Activated CD4-positive, alpha-beta T cell treated with anti-CD3 and anti-CD28 coated beads, Interleukin-2, amount 50 U/mL, for 24 hours (primary cell): ENCODE measurements at places on chromosomes 3 and 15.

- no peak for DNase-seq
Observed at GRCh38 chr3:100198579-100199269, 62.1 kb upstream of the TBC1D23 start.

DNA sequence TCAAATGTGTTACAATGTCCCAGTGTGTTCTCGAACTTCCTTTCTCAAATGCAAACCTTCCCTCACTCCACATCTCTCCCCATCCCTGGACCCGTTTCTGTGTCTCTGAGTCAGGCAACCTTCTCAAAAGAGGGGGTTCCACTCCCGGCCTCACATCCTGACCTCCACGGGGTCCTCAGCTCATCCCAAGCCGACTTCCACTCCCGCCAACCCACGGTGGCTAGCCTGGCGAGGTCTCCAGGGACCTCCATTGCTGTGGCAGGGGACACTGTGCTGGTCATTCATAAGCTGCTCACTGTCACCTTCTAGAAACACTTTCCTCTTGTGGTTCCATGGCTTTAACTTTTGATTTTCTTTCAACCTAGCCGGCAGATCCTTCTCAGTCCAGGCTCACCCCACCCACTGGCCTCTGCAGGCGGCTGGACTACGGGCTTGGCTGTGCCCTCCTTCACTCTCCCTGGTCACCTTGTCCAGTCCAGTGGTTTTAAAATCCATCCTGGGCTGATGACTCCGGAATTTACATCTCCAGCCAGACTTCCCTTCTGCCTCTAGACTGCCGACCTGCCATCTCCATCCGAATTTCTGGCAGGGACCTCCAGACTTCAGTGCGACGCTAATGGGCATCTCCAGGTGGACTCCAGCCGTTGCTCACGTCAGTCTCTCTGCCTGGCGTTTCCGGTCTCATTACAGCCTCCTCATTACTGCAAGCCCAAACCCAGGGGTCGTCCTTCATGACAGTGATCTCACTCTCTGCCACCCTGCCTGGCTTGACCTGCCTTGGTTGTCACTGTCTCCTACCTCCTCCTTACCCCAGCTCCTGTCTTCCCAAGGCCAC lies 20.0 kb downstream of the ABTB1 start:
- no peak for DNase-seq

DNA sequence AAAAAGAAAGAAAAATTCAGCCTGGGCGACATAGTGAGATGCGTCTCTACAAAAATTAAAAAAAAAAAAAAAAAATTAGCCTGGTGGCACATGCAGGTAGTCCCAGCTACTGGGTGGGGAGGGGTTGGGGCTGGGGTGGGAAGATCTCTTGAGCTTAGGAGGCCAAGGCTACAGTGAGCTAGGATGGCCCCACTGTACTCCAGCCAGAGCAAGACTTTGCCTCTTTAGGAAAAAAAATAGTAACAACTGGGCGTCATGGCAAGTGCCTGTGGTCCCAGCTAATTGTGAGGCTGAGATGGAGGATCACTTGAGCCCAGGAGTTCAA lies 23.9 kb upstream of the PPP4R2 start:
- no peak for DNase-seq

DNA sequence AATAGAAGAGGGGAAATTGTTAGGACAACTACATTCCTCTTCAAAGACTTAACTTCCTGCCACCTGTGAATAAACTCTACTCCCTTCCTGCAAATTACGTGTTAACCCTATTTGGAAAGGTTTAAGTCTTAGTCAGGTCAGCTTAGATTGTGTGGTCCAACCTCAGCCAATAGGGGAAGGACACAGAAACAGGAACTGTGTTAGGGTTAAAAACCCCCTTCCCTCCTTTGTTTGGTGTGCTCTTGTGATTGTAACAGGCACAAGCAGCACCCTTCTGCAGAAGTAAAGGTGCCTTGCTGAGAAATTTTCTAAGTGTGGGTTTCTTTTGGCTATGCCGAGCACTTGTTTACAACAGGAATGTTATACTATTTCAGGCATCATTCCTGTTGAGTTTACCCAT lies 45.0 kb upstream of the FSTL1 start:
- no peak for DNase-seq

- DNase-seq: no peak
Observed at GRCh38 chr15:89780601-89781000, 4.5 kb downstream of the MESP2 start.

DNA sequence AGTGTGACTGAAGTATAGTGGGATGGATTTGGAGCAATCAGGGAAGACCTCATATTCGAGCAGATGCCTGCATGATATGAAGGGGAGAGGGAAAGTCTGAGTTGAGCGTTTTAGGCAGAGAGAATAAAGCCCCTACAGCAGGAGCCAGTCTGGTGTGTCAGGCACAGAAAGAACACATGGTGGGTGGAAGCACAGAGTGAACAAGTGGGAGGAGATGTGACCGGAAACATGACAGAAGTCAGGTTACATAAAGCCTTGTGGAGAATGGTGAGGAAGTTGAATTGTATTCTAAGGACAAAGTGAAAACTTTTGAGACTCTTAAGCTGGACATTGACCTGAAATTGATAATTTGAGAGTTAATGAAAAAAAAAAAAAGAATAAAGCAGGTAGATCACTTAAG lies 541.0 kb downstream of the PLOD2 start:
- DNase-seq: no peak

DNA sequence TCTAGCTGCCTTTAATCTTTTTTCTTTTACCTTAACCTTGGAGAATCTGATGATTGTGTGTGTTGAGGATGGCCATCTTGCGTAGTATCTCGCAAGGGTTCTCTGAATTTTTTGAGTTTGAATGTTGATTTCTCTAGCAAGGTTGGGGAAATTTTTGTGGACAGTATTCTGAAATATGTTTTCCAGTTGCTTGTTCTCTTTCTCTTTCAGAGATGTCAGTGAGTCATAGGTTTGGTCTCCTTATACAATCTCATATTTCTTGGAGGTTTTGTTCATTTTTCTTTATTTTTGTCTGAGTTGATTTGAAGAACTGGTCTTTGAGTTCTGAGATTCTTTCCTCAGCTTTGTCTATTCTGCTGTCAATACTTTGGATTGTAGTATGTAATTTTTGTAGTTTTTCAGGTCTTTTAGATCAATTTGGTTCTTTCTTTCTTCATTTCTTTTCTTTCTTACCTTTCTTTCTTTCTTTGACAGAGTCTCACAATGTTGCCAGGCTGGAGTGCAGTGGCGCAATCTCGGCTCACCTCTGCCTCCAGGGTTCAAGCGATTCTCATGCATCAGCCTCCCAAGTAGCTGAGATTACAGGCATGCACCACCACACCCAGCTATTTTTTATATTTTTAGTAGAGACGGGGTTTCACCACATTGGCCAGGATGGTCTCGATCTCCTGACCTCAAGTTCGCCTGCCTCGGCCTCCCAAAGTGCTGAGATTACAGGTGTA lies 366.4 kb upstream of the RASGRP1 start:
- no peak for DNase-seq

GRCh38 chr15:67068710-67069400 lies 3.5 kb downstream of the SMAD3 start:
- DNase-seq: no peak

DNA sequence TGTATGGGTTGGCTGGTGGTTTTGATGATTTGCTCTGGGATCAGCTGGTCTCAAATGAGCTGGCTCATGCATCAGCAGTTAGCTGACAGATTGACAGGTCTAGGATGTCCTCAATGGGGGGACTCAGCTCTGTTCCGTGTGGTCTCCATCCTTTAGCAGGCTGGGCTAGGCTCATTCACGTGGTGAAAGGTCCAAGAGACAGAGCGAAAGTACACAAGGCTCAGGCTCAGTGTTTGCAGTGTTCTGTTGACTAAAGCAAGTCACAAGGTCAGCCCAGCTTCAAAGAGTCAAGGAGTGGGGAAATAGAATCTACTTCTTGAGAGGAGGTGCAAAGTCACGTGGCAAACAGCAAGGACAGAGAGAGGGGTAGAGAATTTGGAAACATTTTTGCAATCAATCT lies 126.5 kb upstream of the CMC1 start:
- DNase-seq: no peak

- no peak for DNase-seq
Observed at GRCh38 chr3:192130534-192131132, 596.7 kb downstream of the FGF12 start.

GRCh38 chr3:115403786-115404185 lies 219.5 kb upstream of the GAP43 start:
- no peak for DNase-seq

DNA sequence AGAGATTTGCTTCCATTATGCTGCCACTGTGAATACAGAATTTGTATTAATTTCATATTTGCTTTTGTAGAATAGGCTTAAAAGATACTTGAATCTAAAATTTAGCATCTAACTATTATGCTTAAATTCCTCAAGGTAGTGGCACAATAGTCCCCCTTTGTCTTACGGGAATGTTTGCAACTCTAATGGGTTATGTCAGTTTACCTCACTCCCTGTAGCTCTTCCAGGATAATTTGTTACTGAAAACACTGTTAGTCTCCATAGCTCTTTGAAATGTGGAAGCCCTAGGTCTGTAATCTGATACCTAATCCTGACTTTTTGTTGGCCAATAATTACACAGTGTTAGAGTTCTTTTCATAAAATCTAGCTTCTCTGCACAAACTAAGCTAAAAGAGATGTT lies 433.4 kb downstream of the PYDC2 start:
- no peak for DNase-seq

DNA sequence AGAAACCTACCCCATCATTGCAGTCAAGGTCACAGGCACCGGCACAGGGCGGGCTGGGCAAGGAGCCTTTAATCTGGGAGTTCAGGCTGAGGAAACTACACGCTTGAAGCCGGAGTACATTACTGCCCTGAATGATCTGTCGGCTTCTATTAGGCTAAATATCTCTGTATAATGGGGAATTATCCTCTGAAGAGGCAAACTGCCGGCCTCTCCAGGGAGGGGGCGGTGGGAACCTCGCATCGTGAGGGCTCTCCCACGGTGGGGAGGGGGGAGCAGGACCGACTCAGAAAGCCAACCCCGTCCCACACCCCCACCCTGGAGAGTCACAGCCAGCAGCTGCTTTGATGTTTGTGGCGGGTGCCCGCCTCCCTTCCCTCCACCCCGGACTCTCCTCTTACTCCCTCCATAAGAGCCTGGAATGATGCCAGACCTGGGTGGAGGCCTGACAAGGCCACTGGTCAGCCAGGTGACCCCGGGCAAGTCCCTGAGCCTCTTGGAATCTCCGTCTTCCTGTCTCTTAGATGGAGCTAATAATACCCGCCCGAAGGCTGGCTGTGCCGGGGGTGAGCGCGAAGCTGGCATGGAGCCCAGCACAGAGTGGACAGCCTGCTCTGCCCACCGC lies 63.4 kb upstream of the LINGO1 start:
- DNase-seq: no peak

DNA sequence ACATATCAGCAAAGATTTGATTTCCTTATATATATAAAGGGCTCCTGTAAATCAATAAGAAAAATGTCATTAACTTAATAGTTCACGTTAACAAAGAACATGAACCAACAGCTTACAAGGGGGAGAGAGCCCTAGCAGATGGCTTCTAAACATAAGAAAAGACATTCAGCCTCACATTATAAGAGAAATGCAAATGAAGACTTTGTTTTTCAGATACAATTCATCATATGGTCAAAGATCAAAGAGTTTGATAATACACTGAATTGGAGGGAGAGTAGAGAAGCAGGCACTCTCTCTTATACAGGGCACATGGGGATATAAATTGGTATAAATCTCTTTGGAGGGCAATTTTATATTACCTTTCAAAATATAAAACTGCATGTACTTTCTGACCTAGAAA lies 21.1 kb downstream of the RBP2 start:
- no peak for DNase-seq

DNA sequence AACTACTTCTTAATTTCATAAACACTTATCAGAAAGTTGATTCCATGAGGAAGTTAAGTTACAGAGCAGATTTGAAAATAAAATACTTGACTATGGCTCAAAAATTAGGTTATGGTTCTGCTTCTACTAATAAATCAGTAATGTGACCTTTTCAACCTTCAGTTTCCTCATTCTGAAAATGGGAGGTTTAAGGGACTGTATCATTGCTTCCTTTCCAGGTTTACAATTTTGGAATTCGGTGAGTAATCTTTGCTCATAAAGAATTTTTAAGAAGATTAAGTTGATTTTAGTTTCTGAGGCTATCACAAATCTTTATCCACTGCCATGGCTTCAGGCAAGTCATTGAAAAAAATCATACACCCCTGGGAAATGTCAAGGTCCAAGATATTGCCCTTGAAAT lies 1061.2 kb downstream of the DIPK2A start:
- DNase-seq: no peak

DNA sequence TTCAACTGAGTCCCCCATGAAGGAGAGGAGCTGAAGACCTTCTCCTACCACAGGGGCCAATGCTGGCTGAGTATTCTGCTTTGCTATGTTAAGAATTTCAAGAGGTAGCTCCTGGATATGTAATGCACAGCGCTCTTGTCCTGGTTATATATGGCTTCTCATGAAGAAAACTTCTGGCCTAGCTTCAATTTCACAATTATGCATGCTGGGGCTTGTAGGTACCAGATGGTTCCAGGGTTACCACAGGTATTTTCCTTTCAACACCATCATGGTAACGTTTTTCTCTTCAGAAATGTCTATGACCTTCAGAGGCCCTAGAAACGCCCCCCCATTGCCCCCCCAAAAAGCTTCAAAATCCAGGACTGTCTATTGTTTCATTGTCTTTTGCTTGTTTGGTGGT lies 311.7 kb upstream of the ICE2 start:
- no peak for DNase-seq

GRCh38 chr15:95259965-95260364 lies 1028.6 kb downstream of the MCTP2 start:
- no peak for DNase-seq

DNA sequence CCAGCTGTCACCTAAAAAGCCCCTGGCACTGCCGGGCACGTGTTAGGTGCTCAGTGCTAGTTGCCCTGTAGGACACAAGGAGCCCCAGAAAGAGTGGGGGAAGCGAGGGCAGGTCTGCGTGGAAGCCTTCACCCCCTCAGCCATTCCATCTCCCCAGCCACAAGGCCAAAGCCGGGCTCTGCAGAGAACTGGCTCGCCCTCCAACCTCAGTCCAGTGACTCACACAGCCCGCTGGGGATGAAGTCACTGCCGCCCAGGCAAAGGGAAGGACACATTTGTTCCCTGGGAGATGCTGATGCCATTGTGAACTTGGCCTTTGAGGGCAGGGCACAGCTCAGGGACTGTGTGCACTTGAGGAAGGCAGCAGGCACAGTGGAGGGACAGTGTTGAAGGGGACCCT lies 48.1 kb downstream of the IQSEC1 start:
- no peak for DNase-seq

- no peak for DNase-seq
Observed at GRCh38 chr3:193865339-193865738, 270.6 kb upstream of the HES1 start.

DNA sequence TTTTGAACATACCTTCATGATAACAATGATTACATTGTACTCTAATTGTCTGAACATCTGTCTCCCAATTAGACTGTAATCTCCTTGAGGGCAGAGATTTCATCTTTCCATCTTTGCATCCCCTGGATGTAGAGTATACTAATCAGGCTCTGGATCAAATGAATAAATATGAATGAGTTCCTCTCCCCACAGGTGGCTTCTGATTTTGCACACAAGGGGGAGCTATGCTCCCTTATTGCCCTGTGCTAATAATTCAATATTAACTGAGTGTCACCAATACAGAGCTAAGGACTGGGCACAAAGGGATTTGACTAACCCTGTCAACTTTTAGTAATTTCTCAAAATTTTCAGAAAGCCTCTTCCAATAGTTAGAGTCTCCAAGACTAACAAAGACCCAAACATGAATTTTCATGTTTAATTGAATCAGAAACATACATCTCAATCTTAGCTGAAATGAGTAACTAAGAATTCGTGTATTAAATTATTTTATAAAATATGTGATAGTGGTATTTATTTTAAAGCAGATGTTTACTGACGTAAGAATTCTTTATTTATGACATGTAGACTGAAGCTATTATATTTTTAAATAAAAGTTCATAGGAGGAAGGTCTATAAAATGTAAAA lies 3.0 kb downstream of the DUOXA1 start:
- no peak for DNase-seq
